ENCODE measurements at places on chromosomes 7 and 10.

GRCh38 chr7:101174322-101174854 lies 5.7 kb downstream of the NAT16 start:
- DNase-seq: no peak

DNA sequence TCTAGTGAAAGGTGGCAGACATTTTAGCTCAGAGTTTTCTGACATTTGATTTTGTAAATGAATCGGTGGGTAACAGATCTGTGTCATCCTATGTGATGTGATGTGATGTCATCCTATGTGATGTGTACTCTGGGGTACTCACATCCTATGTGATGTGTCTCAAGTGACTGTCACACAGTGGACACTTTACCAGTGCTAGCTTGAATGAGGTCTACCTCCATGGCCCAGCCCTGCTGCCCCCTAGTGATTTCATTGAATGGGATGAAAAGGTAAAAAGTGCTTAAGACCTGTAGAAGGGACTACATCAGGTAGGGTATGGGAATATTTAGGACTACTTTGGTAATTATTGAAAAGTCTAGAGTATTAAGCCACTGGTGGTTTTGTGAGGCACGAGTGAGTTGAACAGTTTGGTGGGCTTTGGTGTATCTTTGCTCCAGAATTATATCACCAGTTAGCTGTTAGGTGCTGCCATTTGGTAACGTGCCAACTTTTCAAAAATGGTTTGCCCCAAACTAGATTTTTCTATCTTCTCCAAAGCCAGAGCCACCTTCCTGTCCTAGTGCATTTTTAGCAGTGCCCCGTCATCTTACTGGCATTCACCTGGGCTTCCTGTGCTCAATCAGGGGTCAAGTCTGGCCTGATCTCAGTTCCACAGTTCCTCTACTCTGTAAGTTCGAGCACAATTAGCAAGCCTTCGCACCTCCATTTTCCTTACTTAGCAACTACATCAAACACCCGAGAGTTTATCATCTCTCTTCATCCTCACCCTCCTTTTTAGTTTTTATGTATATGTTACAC lies 9.7 kb downstream of the EIF4H start:
- no peak for DNase-seq

GRCh38 chr10:29798921-29799690 lies 164.3 kb upstream of the SVIL start:
- DNase-seq: no peak

GRCh38 chr7:133477791-133478190 lies 224.9 kb downstream of the EXOC4 start:
- no peak for DNase-seq

DNA sequence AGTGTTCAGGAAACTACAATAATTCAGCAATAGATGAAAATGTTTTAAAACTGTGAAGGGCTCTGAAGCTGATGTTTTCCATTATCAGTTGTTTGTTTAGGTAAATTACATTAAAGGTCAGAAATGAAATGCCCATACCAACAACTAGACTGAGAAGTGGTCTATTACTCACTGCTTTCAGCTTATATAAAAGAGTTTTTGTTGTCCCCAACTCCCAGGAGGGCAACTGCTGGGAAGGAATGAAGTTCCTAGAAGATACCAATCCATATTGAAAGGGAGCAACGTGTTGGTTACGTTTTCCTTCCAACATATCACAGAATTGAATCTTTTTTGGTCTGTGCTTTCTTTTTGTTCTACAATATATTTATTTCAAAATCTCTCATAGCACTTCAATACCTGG lies 330.6 kb upstream of the LRRN3 start:
- DNase-seq: no peak

DNA sequence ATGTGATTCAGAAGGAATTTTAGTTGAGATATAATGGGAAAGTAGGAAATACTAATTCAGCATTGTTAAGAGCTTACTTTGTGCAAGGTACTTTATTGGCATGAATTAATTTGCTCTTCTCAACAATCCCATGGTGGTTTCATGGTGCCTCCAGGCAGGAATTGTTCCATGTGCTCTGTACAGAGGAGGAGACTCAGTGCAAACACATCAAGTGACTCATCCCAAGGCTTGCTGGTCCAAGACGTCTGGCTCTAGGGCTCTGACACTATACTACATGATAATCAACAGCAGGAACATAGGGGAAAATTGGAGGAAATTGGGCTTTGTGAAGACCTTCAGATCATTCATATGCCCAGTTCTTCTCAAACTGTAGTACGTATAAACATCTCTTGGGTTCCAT lies 66.5 kb upstream of the PRKG1 start:
- DNase-seq: no peak

GRCh38 chr7:103686763-103687162 lies 240.8 kb upstream of the SLC26A5 start:
- DNase-seq: no peak

GRCh38 chr7:1924258-1924817 lies 254.3 kb downstream of the ELFN1 start:
- DNase-seq: no peak

DNA sequence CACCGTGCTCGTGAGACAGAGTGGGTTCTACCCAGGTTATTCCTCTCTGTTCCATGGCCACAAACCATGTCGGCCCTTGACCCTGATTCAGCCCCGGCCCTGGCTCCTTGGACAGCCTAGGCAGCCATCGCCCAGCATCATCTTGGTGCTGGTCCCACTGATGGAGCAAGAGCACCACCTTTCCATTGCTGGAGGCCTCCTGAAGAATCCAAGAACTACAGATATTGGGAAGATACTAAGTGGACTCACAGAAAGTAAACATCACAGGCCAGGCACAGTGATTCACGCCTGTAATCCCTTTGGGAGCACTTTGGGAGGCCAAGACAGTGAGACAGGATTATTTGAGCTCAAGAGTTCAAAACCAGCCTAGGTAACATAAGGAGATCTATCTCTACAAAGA lies 125.1 kb downstream of the NT5C2 start:
- no peak for DNase-seq

GRCh38 chr7:29344334-29344978 lies 149.9 kb downstream of the CHN2 start:
- no peak for DNase-seq

- DNase-seq: no peak
Observed at GRCh38 chr10:501596-501995, 187.9 kb downstream of the DIP2C start.

DNA sequence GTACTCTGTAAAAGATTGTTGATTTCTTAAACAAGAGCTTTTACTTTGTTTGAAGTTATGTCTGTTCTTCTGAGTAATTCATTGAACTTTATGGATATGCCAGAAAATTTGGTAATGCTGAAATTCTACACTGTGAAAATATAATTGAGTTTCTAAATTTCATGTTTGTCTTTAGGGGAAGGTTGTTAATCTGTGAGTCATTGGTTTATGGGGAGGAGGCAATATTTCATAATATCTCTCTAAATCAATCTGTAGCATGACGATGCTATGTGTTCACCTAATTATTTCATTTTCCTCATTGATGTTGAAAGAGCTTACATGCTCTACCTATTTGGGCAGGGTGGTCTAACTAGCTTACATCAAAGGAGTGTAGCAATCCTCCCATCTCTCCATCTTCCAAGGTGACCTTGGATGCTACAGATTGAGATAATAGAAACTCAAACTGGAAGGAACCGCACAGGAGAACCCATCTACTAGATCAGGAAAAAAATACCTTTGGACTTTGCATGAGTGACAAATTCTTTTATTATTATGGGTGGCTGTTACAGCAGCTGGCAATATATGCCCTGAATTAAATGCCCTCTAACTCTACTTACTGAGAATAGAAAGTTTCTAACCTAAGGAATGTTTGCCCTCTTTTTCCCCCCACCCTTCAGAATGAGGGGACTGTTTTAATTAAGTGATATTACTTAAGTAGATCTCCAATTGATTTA lies 8.4 kb upstream of the SNX13 start:
- no peak for DNase-seq

- DNase-seq: no peak
Observed at GRCh38 chr7:155741805-155742204, 70.5 kb downstream of the SHH start.

DNA sequence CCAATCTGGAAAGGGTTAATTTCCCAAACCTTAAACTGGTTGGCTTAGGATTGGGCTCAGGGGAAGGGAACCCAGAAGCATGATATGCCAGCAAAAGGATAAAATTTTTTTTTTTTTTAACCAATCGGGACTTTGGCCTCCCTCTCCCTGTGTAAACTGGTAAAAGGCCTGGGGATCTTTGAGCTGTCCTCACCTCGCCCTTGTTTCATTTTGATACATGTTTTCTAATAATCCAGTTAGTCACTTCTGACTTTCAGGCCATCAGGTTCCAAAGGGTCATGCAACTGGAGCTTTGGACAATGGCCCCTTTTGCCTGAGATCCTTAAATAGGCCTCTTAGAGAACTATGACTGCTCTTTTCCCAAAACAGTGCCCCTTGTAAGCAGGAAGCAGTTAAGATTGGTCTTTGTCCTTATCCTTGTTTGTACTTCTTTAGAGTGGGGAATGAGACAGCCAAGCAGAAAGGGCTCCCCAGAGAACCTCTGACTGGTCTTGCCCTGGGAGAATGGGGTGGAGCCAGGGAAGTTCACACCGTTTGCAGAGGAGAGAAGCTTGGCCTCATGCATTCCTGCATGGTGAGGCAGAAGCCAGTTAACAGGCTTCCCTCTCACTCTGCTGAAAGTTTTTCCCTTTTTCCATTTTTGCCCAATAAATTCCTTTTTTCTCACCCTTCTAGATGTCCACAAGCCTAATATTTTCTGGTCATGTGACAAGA lies 424.2 kb upstream of the CNTNAP2 start:
- no peak for DNase-seq

- DNase-seq: no peak
Observed at GRCh38 chr10:117894339-117894738, 152.4 kb downstream of the RAB11FIP2 start.

GRCh38 chr7:12623885-12624498 lies 53.5 kb downstream of the SCIN start:
- DNase-seq: no peak

DNA sequence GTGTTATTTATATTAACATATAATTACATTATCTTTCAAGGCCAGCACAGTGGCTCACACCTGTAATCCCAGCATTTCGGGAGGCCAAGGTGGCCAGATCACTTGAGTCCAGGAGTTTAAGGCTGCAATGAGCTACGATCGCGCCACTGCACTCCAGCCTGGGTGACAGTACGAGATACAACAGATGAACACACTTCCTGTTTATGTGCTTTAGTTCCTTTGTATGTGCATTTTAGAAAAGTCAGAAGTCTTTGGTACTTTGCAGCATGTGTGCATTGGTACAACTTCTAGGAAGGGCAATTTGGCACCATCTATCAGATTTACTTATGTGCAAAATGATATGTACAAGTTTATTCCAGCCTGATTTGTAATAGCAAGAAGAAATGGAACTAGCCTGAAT lies 13.3 kb downstream of the SLC35G1 start:
- DNase-seq: no peak

GRCh38 chr7:73726083-73726466 lies 6.6 kb upstream of the STX1A start:
- DNase-seq: no peak

GRCh38 chr10:101301111-101301731 lies 52.7 kb upstream of the BTRC start:
- DNase-seq: no peak

GRCh38 chr10:75542084-75542483 lies 110.7 kb downstream of the LRMDA start:
- no peak for DNase-seq

DNA sequence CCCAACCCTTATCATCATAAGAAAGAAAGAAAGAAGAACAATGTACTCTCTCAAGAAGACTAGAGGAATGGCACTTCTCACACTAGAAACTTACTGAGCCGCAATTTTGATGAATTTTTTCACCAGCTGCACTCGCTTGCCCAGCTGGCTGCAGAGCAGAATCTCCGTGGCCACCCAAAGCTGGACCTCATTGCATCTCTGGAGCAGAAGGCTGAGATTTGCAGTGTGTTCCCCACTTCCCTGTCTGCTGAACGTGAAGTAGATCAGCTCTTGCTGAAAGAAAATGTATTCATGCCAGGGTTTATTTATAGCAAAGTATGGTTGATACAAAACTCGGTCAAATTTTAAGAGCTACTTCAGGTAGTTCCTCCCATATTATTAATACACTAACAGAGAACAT lies 199.3 kb upstream of the CDCA7L start:
- DNase-seq: no peak

- DNase-seq: no peak
Observed at GRCh38 chr10:98920360-98920759, 315.3 kb downstream of the HPSE2 start.

DNA sequence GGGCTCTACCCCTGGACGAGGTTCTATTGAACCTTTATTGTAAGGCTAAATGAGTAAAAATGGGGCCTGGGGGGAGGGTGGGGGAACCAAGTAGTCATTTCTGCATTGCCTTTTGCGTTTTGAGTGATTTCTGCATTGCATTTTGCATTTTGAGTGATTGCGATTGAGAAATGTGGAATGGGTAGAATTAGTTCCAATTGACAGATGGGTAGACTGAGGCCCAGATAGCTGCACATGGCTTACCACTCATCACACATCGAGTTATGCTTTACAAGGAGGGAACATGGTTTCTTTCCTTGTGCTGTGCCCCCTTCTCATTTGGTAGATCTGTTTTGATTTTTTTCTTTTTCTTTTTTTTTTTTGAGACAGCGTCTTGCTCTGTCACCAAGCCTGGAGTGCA lies 858.7 kb downstream of the TYW1 start:
- no peak for DNase-seq

- DNase-seq: no peak
Observed at GRCh38 chr10:63007112-63007511, 126.0 kb upstream of the NRBF2 start.

DNA sequence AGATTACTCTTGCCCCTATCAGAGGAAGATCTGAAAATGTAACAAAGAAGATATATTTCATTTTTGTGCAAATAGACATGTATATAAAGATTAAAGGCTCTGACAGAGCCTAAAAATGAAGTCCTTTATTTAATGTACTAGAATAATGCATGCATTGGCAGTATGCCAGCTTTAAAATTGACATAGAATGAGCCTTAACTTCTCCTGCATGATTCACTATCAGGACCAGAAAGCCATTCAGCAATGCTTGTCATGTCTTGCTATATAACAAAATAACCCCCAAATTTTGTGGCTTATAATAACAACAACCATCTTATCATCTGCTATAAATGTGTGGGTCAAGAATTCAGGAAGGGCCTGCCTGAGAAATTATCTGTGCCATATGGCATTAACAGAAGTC lies 411.9 kb downstream of the GRM8 start:
- no peak for DNase-seq

DNA sequence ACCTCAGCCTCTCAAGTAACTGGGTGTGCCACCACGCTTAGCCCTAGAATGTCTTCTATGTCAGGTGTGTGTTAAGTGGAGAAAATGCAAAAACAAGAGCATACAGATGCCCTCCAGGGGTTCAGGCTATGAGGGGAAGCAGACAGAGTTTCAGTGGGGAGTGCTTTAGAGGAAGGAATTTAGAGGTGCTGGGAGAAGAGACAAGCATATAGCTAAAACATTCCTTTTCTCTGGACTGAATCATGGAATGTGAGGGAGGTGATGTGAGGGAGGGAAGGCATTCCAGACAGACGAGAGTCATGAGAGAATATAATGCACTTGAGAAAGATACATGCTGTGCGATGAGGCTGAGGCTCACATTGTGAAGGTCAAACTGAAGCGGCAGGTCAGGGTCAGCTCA lies 6.6 kb upstream of the ZNF786 start:
- no peak for DNase-seq

- no peak for DNase-seq
Observed at GRCh38 chr10:49614242-49615198, 683 bp downstream of the CHAT start.

- DNase-seq: no peak
Observed at GRCh38 chr7:107544848-107545591, 18.7 kb downstream of the COG5 start.

Measured in stimulated activated CD8-positive, alpha-beta memory T cell treated with anti-CD3 and anti-CD28 coated beads, Interleukin-12 subunit alpha, Interleukin-12 subunit beta, amount 100 ng/mL, for 1 hour (primary cell).